ENCODE measurements at places on chromosomes 1 and 21.

GRCh38 chr21:34200288-34200905, 127.0 kb downstream of the MRPS6 start:
- no peak for DNase-seq

DNA sequence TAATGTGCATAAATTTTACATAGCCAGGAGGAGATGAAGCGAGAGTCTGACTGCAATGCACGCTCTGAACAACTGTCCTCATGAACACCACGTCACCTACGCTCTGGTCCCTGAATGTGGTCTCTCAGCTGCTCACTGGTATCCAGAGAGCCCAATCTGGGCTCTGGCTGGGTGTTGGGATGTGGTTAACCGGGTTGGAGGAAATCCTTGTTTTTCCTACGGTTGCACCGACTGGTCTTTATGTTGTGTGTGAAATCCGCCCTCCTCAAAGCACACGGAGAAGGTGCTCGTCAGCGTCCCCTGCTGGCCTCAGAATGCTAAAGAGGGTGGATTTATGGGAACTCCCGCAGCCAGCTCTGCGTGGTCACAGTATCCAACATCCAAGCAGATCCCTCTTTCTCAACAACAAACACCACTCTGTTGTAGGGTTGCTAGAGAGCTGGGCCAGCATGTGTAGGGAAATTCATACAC, 51.8 kb upstream of the FAM89A start:
- no peak for DNase-seq

- DNase-seq = no peak
Observed at GRCh38 chr1:176926330-176927086, 238.0 kb downstream of the ASTN1 start.

DNA sequence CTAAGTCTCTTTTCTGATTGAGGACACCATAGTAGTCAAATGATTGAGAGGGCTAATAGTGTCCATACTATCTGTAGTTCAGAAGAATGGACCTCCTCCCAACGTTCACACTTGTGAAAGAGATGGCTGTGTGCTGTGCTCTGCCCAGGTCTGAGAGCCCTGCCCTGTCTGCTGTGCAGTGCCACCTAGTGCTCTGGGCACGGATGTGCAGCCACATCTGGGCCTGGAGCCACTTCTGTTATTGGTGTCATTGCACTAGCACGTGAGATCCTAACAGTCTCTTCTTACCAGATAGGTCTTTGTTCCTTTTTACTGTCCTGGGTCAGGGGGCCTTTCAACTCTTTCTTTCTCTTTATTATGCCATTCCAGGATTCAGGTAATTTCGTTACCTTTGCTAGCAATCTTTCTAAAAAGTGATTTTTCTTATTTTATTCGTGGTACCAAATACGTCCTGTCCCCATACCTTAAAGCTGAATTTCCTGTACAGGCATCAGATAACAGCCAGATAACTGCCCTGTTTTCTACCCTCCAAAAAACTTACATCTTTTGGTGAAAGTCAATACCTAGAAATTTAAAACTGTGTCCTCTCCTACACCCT, 21.7 kb downstream of the INTS3 start:
- DNase-seq = peak; percentile 54

- no peak for DNase-seq
Observed at GRCh38 chr1:234670967-234671626, 61.1 kb upstream of the IRF2BP2 start.

GRCh38 chr1:246394121-246394520, 113.0 kb downstream of the SMYD3 start:
- no peak for DNase-seq

DNA sequence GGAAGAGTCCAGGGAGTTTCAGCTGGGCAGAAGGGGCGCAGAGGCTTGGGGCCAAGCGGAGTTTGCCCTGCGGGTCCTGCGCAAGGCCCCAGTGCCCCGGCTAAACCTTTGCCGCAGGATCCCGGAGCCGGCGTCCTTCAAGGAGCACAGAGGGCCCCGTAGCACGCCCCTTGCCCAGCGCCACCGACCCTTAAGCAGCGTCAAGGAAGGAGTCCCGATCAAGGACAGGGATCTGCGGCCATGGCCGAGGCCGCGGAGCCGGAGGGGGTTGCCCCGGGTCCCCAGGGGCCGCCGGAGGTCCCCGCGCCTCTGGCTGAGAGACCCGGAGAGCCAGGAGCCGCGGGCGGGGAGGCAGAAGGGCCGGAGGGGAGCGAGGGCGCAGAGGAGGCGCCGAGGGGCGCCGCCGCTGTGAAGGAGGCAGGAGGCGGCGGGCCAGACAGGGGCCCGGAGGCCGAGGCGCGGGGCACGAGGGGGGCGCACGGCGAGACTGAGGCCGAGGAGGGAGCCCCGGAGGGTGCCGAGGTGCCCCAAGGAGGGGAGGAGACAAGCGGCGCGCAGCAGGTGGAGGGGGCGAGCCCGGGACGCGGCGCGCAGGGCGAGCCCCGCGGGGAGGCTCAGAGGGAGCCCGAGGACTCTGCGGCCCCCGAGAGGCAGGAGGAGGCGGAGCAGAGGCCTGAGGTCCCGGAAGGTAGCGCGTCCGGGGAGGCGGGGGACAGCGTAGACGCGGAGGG, 520 bp downstream of the CLIC6 start:
- no peak for DNase-seq

DNA sequence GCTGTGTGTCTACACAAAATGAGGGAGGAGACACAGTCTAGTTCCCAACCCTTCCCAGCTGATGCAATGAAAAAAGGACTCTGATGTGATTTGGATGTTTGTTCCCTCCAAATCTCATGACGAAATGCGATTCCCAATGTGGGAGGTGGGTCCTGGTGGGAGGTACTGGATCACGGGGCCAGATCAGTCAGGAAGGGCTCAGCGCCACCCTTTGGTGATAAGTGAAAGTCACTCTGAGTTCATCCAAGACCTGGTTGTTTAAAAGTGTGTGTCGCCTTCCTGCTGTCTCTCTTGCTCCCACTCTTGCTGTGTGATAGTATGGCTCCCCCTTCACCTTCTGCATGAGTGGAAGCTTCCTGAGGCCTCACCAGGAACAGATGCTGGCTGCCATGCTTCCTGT, 63.2 kb downstream of the GNG4 start:
- DNase-seq = no peak

DNA sequence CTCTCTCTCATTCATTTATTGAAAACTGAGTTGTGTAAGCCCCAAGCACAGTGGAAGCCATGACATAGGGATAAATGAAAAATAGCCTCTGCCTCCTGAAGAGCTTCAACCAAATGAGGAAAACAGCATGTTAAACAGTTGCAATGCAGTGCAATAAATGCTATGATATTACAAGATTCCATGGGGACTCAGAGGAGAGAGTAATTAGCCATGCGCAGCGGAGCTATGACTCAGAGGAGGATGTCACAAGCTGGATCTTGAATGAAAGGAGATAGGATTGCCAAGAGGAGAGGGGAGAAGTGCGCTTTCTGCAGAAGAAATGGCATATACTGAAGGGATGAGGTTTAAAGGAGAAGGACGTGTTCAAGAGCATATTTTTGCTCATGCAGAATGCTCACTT, 231.3 kb upstream of the PLXNA2 start:
- no peak for DNase-seq

All from NCI-H1105 (cell line).